Activated CD4-positive, alpha-beta T cell treated with anti-CD3 and anti-CD28 coated beads for 48 hours (primary cell): ENCODE measurements at places on chromosomes 1 and 21.

DNA sequence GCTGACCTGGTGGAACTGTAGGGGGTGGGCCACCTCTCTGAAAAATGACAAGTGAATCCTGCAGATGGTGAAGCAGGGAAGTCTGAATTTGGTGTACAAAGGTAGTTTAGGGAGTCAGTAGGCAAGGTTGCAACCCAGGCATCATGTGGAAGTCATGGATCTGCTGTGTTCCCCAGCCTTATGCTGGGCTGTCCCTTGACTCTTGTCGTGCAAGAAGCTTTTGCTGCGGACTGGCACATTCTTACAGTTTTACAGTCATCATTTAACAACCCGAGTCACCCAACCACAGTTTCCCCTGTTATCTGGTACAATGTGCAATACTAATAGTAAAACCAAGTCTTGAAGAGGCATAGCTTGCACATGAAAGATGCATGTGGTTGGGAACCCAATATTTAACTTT is 13.2 kb downstream of the RHOU start:
- peak; percentile 31 for DNase-seq

DNA sequence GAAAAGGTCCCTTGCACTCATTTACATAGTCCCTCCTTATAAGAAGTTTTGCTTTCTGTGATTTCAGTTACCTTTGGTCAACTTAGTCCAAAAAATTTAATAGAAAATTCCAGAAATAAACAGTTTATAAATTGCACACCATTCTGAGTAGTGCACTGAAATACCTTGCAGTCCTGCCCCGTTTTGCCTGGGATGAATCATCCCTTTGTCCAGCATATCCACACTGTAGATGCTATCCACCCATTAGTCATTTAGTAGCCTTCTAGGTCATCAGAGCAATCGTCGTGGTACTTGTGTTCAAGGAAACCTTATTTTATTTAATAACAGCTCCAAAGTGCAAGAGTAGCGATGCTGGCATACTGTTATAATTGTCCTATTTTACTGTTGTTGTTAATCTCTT is 38.0 kb downstream of the SPRTN start:
- no peak for DNase-seq

DNA sequence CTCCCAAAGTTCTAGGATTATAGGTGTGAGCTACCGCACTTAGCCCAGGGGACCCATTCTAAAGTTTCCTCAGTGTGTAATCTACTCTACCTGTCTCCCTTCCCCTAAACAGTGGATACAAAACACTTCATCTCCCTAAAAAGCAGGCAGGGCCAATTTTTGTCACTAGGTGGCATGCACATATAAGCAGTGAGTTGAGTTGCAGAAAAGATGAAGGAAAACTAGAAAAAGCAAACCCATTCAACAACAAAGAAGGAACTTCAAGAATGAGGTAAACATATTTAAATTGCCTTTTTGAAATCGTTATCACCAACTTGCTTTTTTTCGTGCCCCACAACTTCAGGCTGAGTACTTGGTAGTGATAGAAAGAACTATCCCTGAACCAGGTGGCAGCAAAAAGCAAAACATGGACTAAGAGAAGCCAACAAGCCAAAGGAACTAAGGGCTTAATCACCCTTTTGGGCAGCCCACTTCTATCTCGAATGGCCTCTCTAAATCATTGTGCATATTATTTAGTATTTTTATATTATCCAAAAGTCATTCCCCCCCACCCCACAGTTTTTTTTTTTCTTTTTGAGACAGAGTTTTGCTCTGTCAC is 19.7 kb upstream of the ALDH9A1 start:
- DNase-seq = peak; percentile 32

GRCh38 chr1:160404094-160404493 is 3.7 kb downstream of the VANGL2 start:
- DNase-seq = no peak

DNA sequence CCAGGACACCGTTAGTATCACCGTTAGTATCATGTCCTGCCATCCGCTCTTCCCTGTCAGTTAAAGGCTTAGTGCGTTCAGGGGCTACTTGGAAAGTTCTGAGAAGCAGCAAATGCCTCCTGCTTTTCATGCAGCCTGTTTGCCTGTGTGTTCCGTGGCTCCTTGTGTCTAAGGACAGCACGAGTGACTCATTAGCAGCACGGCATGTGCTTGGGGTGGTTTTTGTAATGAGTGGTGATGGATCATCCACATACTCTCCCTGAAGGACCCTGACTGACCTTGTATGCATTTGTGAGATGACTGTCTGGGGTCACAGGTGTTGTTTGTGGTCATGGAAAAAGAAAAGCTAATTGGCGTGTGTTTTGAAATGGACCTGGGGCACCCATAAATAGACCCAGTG is 221.9 kb downstream of the PBX1 start:
- DNase-seq = no peak

- DNase-seq = no peak
Measured at GRCh38 chr1:25065321-25065721, 135.2 kb upstream of the RUNX3 start.

DNA sequence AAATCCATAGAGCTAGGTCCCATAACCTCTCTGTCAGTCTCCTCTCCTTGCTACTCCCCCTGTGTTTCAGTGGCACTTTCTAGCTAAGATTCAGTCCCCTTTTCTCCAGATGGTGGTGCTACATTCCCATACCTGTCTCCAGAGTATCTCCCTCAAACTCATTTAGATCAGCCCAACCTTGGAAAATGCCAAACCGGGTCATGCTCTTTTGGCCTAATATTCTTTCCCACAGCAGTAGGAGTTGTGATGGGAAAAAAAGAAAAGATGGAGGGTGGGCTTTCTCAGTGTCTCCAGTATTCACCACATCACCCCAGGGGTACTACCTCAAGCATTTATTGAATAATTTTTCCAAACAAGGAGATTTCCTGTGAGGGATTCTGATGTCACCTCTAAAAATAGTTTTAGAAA is 3.2 kb upstream of the RXFP4 start:
- DNase-seq = peak; percentile 24

- DNase-seq = peak; percentile 62
Measured at GRCh38 chr1:160997323-160998038, 23.5 kb downstream of the F11R start.

GRCh38 chr1:119139857-119140176 is 636 bp downstream of the WARS2 start:
- no peak for DNase-seq

- DNase-seq = no peak
Measured at GRCh38 chr1:68051475-68051874, 1.0 kb upstream of the DIRAS3 start.

DNA sequence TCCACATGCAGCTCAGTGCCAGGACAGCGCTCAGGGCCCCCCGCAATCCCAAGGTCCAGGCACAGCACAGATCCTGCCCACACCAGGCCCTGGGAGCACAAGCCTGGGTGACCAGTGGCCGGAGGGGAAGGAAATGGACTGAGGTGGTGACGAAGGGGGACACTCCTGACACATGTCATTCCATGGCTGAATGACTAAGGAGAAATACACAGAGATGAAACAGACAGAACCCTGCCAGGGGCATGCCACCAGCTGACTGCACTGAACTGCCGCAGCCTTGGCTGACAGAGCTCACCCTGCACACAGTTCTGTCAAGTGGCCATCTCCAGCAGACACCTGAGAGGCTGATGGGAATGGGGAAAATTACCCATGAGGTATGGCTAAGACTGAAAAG is 56.1 kb downstream of the HSF2BP start:
- DNase-seq = no peak

- peak; percentile 82 for DNase-seq
Measured at GRCh38 chr1:161119092-161119903, 1.4 kb downstream of the NIT1 start.

DNA sequence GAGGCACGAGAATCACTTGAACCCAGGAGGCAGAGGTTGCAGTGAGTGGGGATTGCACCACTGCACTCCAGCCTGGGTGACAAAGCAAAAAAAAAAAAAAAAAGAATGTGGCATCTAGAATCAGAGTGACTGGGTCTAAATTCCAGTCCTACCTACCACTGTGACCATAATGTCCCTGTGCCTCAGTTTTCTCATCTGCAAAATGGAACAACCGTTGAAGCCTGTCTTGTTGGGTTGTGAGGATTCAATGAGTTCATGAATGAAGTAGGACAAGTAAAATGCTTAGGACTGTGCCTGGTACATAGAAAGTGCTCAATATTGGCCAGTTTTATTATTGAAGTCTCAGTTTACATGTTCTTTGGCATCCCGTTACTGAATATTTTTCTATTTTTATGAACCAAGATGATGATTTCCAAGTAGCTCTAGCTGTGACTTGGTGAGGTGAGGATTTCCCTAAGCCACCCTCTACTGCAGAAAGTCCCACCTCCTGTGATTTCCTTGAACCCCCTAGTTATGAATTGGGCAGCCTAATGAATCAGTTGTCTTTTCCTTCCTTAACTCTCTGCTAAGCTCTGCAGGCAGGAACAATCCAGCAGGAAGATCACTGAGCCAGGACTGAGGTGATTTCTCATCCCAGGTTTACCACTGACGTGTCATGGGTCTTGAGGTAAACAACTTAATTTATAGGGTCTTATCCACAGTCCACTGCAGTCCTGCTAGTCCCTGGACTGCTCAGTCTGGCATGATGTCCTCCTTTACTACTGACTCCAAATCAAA is 18.9 kb upstream of the MEAF6 start:
- DNase-seq = no peak

DNA sequence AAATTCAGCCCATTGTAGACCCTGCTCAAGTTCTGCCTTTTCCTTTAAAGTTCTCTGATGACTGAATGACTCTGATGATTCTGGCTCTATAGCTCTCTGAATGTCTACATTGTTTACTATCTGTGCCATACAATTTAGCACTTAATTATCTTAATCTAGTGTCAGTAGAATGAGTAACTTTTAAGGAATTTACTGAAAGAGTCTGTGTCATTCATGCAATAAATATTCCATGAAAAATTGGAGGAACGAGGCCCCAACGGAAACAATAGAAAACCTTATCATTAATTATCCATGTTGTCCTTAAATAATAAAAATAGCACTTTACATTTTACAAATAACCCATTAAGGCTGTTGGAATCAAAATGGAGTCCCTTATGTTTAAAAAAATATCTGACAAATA is 77.8 kb downstream of the SLC44A5 start:
- no peak for DNase-seq

- no peak for DNase-seq
Measured at GRCh38 chr1:10252508-10252907, 42.1 kb downstream of the KIF1B start.

DNA sequence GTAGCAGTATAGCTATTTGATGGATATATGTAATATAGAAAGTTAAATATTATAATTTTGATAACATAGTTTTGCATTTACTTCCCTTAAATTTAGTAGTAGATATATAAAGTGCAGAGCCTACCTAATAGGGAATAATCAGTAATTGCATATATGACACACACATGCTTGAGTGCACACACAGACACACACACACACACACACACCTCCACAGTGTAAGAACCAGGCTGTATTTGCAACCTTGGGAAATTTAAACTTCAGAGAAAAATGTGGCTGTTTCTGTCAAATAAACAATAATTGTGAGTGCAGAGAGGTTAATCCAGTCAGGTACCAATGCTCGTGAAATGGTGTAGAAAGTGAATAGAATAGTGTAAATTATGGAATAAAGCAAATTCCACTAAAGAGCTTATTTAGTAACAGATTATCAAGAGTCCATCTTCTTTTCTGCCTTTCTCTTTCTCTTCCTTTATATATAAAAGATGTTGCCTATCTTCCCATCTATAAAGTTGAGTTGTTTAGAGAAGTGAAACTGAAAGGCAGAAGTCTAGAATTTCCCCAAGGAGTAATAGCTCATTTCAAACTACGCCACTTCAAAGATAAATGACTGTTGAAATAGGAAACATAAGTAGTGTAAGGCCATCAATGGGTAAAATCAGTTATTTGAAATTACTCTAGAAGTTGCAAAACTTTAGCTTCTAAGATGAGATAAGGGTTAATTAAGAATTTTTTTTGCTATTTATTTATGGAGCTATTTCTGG is 273.7 kb downstream of the SRGAP2C start:
- no peak for DNase-seq

- no peak for DNase-seq
Measured at GRCh38 chr1:55217226-55217986, 2.2 kb upstream of the USP24 start.

DNA sequence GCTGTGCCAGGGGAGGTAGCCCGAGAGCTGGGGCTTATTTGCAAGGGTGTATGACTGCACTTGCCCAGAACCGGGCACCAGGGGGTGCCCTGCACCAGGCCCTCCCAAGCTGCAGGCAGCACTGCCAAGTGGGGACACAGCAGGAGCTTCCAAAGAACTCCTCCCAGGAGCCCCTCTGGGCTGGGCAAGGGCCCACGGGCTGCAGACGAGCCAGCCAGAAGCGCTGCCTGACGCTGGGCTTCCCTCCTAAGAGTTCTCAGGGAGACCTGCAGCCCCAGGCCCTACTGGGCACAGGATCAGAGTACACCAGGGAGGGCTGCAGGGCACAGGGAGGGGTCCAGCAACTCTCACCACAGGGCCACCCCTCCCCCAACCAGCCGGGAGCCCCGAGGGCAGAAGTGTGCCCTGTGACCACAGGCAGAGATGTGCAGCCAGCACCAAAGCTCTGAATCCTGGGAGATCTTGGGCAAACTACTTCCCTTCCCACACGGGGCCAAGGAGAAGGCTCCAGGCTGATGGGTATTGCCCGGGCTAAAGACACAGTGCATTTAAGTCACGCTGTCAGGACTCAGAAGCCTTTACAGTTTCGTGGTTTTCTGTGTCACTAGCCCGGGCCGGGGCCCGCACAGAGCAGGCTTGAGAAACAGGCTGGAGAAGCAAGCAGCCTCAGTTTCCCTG is 63.4 kb downstream of the KCNAB2 start:
- peak; percentile 71 for DNase-seq

DNA sequence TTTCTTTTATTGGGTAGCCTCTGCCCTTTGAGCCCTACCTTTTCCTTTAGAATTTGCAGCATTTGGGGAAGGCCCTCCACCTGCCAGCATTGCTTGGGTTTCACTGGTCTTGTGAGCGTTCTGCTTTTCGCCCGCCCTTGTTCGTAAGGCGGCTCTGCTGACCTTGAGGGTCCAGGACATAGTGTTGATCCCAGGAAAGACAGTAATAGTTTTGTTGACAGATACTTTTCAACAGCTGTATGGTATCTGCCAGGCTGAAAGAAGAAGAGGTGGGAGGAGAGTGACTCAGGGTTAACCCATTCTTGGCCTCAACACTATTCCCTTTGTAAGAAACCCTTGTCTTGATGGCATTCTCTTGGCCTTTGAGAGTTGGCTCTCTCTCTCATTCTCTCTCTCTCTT is 113.4 kb upstream of the SPAG17 start:
- no peak for DNase-seq

DNA sequence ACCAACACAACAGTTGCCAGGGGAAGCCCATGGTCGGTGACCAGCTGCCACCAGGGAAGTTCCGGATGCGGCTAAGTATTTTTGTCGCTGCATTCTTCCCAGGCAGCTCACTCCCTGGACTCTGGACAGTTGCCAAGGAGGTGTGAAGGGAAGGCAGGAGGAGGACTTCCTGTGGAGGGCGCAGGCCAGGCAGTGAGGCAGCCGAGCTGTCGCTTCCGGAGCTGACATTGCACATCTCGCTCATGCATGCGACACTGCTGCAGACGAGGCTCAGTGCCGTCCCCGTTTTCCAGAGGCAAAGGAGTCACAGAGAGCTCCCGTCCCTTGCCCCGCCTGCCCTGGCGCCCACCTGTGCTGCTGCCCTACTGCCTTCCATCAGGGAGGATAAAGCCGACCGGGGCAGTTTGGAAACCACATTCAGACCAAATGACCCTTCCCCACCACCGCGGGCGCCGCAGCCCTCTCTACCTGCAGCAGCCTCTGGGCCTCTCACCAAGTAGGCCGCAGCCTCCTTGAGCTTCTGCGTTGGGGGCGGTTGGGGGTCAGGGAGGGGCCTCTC is 81.4 kb downstream of the NENF start:
- peak; percentile 29 for DNase-seq

- DNase-seq = no peak
Measured at GRCh38 chr1:111818081-111818480, 62.4 kb downstream of the DDX20 start.
